ENCODE measurements at places on chromosomes 12 and 14.
A peak's percentile ranks its signal among the peaks of the same experiment; 100 is the strongest.

DNA sequence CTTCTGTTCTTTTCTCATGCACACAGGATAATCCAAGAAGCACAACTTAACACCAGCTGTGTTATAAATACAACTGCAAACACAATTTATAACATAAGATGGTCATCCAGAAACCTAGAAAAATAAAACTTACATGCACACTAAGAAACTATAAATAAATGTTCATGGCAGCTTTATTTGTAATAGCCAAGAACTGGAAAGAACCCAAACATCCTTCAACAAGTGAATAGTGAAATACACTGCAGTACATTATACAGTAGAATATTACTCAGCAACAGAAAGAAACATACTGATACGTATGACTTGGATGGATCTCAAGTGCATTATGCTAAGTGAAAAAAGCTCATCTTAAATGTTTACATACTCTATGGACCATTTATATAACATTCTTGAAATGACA lies 132.7 kb downstream of the SPTSSA start:
- no peak for DNase-seq

DNA sequence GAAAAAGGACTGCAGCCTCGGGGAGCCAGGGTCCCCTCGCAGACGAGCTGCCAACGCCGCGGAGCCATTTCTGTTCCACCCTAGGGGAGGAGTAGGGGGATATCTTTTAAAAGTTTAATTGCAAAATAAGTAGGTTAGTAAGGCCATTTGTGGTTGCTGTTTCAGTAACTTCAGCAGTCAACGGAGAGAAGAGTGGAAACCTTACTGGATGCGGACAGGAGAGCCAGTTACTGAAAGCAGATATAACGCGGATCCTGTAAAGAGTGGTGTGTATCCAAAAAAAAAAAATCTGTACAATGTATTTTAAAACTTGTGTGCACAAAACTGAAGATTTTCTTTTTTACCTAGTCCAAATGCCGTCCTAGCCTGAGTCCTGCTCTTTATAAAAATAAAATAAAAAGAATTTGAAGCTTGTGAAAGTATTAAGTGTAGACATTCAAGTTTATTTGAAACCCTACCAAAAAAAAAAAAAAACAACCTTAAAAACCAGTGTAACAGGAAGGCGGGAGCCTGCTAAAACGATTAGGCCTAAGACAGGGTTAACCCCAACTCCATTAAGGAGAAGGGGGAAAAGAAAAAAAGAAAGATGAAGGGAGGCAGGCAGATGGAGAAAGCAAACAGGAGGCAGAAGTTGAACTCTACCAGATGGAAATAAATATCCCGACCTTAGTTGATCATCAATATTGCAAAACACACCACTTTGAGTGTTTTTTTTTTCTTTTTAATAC lies 1.0 kb upstream of the BTG1 start:
- no peak for DNase-seq

- peak; percentile 58 for DNase-seq
Observed at GRCh38 chr12:27332714-27333402, at the start of gene BMAL2. Gene BMAL2 (plus strand): TSS chr12:27332836. CDS start chr12:27333073, 237 bp downstream.

GRCh38 chr14:90091393-90091792 lies 29.6 kb downstream of the KCNK13 start:
- DNase-seq: peak; percentile 92

DNA sequence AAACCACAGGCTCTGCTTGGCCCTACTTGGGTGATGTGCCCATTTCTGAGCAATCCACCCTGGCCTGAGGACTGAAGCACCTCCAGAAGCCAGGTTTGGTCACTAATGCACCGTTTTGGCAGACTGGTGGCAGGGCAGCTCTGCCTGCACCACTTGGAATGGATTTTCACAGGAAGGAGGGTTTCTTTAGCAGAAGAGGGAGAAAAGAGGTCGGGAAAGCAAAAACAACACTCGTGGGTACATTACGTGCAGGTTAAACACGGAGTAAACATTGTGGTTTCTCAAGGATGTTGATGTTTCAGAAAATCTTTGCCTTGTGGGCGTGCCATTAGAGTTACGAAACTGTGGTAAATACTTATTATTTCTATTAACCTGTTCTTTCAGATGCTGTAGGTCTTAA lies 70.8 kb downstream of the KCNA5 start:
- no peak for DNase-seq

GRCh38 chr12:116222358-116222757 lies 55.1 kb downstream of the MED13L start:
- no peak for DNase-seq

DNA sequence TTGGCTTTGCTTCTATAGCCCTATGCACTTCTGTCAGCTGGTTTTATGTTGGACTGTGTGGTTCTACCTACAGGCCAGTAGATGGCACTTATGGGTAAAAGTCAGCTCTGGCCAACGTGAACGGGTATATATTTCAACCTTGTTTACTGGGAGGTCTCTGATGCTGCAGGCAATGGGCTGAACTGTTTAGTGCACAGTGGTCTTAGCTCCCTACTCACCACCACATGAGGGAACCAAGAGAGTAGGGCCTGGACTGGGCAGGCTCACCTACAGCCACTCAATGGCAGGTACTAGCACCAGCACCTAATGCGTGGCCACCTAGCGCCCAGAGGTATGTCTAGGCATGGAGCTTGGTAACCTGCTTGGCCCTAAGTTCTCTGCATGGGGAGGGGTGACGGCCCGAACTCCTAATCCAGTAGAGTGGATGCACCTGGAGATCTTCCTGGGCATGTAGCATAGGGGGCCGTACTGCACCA lies 481.8 kb downstream of the TMEM117 start:
- peak; percentile 57 for DNase-seq

- DNase-seq: no peak
Observed at GRCh38 chr12:53044052-53044581, 5.7 kb upstream of the TNS2 start.

- DNase-seq: no peak
Observed at GRCh38 chr12:128798571-128799341, 25.0 kb downstream of the SLC15A4 start.

GRCh38 chr12:47808574-47809365 lies 10.9 kb downstream of the HDAC7 start:
- no peak for DNase-seq

DNA sequence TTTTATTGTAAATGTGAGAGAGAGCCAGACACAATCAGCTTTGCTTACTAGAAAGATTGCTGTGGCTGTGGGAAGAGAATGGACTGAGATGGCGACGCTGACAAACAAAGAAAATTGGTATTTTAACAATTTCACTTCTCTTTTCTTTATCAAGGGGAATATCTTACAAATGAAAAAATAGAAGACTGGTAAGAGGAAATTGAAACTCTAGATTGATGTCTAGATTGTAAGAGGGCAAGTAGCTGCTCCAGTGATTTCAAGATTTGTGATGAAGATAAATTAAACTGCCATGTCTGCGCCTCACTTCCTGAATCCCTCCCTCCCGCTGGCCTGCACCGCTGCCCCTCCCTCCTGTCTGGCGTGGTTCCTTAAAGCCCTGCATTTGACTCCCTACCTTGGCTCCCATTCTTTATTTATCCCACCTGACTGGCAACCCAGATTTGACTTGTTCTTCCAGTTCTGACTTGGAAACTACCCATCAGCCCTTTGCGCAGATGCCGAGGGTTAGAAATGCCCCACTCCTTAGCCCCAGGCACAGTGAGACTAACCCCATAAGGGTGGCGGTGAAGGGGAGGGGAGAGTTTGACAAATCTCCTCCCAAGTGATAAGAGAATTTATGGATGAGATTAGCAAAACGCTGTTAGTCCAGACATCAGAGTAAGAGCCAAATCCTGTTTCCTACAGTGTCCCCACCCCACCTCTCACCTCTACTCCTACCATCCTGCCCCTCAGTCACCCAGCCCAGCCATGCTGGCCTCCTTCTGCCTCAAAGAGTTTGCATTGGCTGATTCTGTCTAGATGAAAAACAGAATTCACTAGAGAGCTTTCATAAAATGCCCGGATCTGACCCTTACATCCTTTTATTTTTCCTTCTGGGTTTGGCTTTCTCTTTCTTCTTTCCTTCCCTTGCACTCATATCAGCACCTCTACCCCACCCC lies 125.3 kb upstream of the ATF7IP start:
- DNase-seq: no peak

GRCh38 chr12:75747572-75748021 lies 236.2 kb upstream of the KRR1 start:
- DNase-seq: peak; percentile 82

- no peak for DNase-seq
Observed at GRCh38 chr14:73242357-73242901, 5.1 kb downstream of the PAPLN start.

- no peak for DNase-seq
Observed at GRCh38 chr14:45947830-45948229, 694.8 kb upstream of the MIS18BP1 start.

GRCh38 chr12:124592050-124592449 lies 24.6 kb upstream of the NCOR2 start:
- DNase-seq: no peak

DNA sequence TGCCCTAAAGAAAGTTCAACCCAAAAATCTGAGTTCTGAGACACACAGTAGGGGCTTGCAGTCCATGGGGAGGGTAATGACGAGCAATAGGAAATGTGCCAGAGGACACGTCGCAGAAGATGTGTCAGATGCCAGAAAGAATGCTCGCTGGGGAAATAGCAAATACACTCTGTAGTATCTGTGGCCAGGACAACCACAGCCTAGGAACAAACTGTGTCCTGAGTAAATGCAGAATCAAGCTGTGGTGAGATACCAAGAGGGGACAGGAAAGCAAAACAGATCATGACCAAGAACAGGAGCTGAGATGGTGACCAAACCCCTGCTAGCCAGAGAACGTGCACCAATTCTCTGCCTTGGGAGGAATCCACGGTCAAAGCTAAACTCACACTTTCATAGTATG lies 9.1 kb downstream of the CRACR2A start:
- no peak for DNase-seq

GRCh38 chr14:94517641-94518257 lies 8.5 kb upstream of the SERPINA12 start:
- DNase-seq: no peak

GRCh38 chr12:93550748-93551611 lies 21.5 kb upstream of the SOCS2 start:
- no peak for DNase-seq

- DNase-seq: no peak
Observed at GRCh38 chr12:58922849-58923248, 2.5 kb upstream of the LRIG3 start.

All from NCI-H1694 treated with DMSO at 0.1 percent for 48 hours (cell line).